ENCODE measurements at places on chromosomes 2 and 18. TPM values are rescaled to one million over a fixed set of nuclear protein-coding genes. Genes with fewer than 3 reads are reported as not detected.

Gene GPR39
- not detected for total RNA-seq

DNA sequence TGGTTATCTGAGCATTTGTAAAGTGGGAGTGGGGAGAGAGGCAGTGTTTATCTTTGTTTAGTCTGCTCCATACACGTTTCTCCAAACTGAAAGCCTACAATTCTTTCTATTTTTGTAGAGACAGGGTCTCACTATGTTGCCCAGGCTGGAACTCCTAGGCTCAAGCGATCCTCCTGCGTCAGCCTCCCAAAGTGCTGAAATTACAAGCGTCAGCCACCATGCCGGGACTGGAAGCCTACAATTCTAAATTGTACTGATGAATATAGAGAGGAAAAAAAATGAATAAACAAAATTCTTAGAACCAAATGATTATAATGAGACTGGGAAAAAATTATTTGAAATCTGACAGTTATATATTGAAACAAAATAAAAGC lies 1.4 kb upstream of the ZFAND2B start:
- peak; percentile 4 for DNase-seq

DNA sequence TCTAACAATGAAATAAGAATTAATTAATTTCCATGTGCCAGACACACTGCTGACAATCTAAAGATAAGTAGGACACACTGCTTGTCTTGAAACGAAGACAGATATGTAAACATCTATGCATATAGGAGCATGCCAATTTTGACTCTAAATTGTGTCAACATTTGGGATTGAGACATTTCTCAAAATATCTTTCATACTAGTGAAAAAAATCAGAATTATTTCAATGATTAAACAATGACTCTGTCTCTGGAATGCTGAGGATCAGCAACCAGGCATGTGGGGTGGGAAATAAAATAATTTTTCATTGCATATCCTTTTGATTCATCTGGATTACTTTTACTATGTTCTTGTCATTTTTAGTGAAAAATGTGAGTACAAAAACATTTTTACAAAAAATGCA lies 262.6 kb upstream of the SYT4 start:
- DNase-seq: no peak

- DNase-seq: no peak
Observed at GRCh38 chr18:62723666-62724281, 8.4 kb downstream of the PHLPP1 start.

Gene KCNS3
- 0.16 TPM for total RNA-seq

Gene LMAN1
- total RNA-seq: 146 TPM

DNA sequence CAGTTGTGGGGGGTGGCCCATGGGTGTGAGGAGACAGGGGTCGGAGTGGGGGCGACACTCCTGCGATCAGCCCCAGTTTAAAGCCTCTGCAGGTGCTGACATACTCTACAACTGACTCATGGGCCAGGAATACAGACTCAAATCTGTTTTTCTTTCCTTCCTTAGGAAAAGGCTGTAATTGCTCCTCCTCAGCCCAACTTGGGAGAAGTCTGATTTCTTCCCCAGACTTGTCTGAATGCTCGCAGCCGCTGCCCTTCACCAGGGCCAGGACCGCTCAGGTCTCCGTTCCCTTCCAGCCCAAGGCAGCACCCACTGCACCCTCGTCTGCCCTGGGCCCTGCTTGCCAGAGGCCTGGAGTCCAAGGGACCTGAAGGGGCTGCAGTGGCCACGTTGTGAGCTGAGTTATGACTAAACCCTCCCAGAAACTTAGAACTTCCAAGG lies 41.3 kb downstream of the RHOB start:
- DNase-seq: no peak

DNA sequence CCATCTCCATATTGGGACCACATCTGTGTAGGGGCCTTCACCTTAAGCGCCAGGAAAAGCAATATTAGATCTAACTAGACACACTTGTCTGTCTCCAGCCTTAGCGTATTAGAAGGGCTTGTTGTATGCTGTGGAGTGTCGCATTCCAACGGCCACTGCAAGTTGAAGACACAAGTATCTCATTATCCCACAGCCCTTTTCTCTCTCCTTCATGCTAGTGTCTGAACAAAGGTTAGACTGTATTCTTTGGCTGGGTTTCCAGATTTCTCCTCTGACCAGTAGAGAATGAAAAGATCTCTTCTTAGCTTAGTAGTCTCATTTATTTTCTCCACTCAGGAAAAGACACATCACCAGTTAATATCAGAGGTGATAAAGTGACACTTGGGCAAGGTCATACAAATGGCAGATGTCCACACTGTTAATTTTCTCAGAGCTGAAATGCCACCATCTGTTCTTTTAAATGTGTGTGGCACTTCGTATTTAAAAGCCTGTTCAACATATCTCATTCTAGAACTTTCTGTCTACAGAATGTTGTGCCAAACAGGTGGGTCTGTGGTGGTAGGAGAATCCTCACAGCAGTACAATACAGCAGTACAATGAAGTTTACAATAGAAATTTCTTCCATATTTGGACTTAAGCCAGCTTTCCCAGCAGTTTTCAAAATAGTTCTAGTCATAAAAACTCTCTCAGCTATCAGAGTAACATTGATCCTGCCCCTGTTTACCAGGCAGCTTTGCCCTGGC lies 94.0 kb upstream of the ITGA6 start:
- no peak for DNase-seq

GRCh38 chr2:25341011-25341727 lies 556 bp downstream of the DNMT3A start:
- no peak for DNase-seq

Gene IL1RL1
- 10.7 TPM for total RNA-seq

DNA sequence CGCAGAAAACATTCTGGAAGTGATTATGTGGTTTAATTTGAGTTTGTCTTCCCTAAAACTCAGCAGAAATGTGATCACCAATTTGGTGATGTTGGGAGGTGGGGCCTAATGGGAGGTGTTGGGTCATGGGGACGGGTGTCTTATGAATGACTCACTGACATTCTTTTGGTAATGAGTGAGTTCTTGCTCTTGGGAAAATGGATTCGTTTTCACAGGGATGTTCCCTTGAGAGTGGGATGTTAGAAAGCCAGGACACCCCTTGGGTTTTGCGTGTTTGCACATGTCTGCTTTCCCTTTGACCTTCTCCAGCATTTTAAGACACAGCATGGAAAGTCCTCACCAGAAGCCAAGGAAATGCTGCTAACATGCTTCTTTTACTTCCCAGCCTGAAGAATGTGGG lies 321.5 kb upstream of the NT5C1B start:
- no peak for DNase-seq

DNA sequence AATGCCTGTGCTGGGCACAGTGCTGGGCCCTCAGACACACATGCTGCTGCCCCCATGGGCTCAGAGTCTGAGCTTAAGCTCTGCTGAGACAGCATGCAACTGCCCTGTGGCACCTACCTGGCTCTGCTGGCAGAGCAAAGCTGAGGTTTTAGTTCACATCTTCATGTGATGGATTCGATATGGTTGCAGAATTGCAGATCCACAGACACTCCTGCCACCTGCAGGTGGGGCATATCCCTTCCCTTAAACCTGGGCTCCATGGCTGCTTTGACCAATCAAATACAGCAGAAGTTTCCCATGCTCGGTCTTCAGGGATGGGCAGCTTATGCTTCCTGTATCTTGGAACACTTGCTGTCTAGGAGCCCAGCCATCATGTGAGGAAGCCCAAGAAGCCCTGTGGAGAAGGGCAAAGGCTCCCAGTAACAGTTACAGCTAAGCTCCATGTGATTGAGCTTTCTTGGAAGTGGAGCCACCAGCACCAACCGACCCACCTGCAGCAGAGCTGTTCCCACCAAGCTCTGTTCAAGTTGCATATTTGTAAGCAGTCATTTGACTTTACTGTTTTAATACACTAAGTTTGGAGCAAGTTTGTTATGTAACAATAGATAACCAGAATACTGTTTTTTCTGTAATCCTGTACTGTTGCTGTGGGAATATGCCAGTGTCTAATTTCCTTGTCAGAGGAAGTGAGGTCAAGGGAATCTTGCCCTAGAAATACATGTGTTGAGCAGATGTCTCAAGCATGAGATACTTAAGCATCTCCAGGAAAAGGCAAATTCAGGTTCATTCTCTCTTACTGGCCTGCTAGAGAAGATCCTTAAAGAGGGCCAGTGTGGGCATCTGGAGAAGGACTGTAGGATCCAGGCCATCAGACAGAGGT lies 79.3 kb downstream of the SH3RF3 start:
- DNase-seq: no peak

GRCh38 chr18:56955490-56955889 lies 191.4 kb upstream of the BOD1L2 start:
- DNase-seq: no peak

DNA sequence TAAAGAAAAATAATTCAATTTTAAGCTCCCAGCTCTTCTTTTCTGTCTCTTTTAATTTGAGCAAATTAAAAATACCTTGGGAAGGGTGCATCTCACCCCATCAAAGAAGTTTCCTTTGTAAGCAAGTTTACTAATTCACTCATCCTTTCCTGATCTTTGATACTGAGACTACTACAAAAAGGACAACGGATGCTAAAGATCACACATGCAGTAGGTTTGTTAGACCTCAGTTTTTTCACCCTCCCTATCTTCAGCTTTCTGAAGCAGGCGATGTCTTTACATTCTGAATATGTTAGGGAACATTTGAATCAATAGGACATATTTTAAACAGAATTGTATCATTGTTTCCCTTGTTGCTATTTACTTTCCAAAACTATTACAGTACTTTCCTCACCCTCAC lies 6.0 kb upstream of the HNRNPLL start:
- DNase-seq: no peak

DNA sequence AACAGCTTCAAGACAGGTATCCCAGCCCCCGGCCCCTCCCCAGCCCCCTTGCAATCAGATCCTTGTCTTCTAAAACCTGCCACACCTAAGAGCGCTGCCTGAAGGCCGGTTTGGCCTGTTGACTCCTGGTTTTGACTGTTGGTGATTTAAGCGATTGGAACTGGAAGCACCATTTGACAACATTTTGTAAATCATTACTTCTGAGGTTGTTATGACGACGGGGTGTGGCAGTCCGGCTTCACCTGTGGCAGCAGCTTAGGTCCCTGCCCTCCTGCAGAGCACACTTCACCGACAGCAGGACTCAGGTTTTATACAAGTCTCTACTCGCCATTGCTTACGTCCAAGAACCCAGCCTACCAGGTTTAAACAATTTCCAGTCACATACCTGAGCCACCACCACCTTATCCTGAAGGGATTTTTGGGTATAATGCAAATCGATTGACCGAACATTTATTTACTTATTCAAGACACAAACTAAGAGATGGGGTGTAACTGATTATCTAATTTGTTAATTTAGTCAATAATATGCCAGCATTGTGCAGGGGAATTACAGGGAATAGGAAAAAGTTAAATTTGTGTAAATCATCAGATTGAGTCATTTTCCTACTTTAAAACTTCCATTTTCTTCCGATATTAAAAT lies 707 bp upstream of the DGUOK start:
- no peak for DNase-seq

Gene RGPD6
- 13.0 TPM for total RNA-seq

GRCh38 chr2:172556284-172557033 lies 569 bp downstream of the PDK1 start:
- DNase-seq: peak; percentile 67

Gene TMX3
- 71.0 TPM for total RNA-seq

DNA sequence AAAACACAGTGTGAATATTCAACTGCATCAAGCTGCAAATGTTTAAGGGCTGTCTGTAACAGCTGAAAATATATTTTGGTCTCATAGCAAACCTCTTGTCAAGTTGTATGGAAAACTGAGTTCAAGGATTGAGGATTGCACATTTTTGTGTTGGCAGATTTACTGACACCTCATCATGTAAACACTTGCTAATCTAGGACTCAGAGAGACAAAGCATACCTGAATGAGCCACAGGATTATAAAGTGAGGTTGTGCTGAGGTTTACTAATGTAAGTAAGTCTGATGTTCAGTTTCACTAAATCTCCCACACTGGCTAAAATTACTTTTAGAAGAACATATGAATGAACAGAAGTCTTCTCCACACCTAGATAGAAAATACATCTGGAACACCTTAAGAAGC lies 1993.1 kb upstream of the CELF4 start:
- DNase-seq: no peak

Gene ST3GAL5
- 13.8 TPM for total RNA-seq

GRCh38 chr18:79397247-79397829 lies 1.6 kb downstream of the NFATC1 start:
- no peak for DNase-seq

DNA sequence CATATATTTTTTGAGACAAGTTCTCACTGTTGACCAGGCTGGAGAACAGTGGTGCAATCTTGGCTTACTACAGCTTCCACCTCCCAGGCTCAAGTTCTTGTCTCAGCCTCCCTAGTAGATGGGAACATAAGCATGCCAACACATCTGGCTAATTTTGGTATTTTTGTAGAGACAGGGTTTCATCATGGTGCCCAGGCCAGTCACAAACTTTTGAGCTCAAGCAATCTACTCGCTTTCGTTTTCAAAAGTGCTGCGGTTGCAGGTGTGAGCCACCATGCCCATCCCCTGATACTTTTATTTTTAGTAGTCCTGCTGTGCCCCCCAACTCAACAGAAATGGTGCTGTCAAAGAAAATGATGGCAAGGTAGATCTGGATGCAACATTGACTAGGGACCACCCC lies 1127.3 kb downstream of the SUCLG1 start:
- no peak for DNase-seq

Gene RIT2
- not detected for total RNA-seq

Gene EPB41L3
- 1.9 TPM for total RNA-seq

- DNase-seq: no peak
Observed at GRCh38 chr18:50090370-50091312, 104.3 kb downstream of the MYO5B start.

- DNase-seq: no peak
Observed at GRCh38 chr2:117957616-117958015, 56.3 kb downstream of the CCDC93 start.

Gene STARD6
- total RNA-seq: not detected

Gene NT5DC4
- not detected for total RNA-seq

- no peak for DNase-seq
Observed at GRCh38 chr2:240579071-240579762, 7.3 kb upstream of the CAPN10 start.

- no peak for DNase-seq
Observed at GRCh38 chr2:74080346-74080745, 67.4 kb downstream of the BOLA3 start.

Gene CNTNAP5
- not detected for total RNA-seq
